ENCODE measurements at places on chromosomes 5 and 9. TPM values are rescaled to one million over a fixed set of nuclear protein-coding genes. Genes with fewer than 3 reads are reported as not detected.

The UQCRQ gene
- 528 TPM for polyA plus RNA-seq

The CFAP90 gene
- polyA plus RNA-seq = 13.0 TPM

The ATOSB gene
- polyA plus RNA-seq = 32.0 TPM

The CRB2 gene
- 0.01 TPM for polyA plus RNA-seq

GRCh38 chr5:1468247-1468612, 23.0 kb upstream of the SLC6A3 start:
- peak; percentile 46 for DNase-seq
- no peak overlapping the region for H3K4me3 ChIP-seq
- no peaks in the 10 kb centered on the region for H3K4me1 ChIP-seq
- no peaks in the 10 kb centered on the region for H3K27me3 ChIP-seq
- H3K36me3 ChIP-seq = peaks cover 23% of the 10 kb centered on the region

GRCh38 chr5:98543490-98543889, 230.0 kb upstream of the RGMB start:
- H3K4me1 ChIP-seq = no peaks in the 10 kb centered on the region
- H3K4me3 ChIP-seq = no peak overlapping the region
- DNase-seq = no peak
- H3K27me3 ChIP-seq = no peaks in the 10 kb centered on the region
- no peak overlapping the region for H3K27ac ChIP-seq

- no peak overlapping the region for H3K4me3 ChIP-seq
- H3K36me3 ChIP-seq = no peaks in the 10 kb centered on the region
- no peaks in the 10 kb centered on the region for H3K27me3 ChIP-seq
- no peak overlapping the region for H3K27ac ChIP-seq
Measured at GRCh38 chr5:74616236-74617146, 24.0 kb downstream of the ENC1 start.

GRCh38 chr5:176737746-176738636, 72.4 kb upstream of the UNC5A start:
- no peak for DNase-seq
- H3K27me3 ChIP-seq = no peaks in the 10 kb centered on the region
- H3K4me1 ChIP-seq = no peaks in the 10 kb centered on the region
- no peaks in the 10 kb centered on the region for H3K36me3 ChIP-seq
- no peak overlapping the region for H3K4me3 ChIP-seq

GRCh38 chr5:122376250-122376649, 64.2 kb downstream of the SNCAIP start:
- H3K27ac ChIP-seq = no peak overlapping the region
- no peaks in the 10 kb centered on the region for H3K36me3 ChIP-seq
- DNase-seq = no peak
- H3K4me1 ChIP-seq = peaks cover 16% of the 10 kb centered on the region
- no peak overlapping the region for H3K4me3 ChIP-seq

DNA sequence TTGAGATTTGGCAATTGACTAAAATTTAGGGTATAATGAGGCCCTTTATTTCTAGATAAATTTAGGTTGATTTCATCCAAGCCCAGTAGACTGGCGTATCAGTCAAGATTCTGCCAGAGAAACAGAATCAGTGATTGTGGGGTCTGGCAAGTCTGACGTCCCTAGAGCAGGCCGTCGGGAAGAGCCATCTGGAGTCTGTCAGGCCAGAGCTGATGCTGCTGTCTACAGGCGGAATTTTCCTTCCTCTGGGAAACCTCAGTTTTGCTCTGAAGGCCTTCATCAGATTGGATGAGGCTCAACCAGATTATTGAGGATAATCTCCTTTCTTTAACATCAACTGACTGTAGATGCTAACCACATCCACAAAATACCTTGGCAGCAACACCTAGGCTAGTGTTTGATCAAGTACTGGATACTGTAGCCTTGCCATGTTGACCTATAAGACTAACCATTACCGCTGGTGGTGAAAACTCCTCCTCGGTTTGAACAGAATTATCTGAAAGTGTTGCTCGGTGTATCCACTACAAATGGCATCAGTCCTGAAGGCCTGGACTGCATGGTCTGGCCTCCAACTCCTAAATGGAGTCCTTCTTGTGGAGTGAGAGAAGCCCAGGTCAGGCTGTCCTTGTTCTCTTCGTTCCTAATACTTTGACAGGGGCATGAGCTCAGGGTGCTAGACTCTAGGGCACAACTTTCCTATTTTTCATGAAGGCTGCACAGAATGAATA, 83.2 kb upstream of the ANKH start:
- no peaks in the 10 kb centered on the region for H3K4me1 ChIP-seq
- no peaks in the 10 kb centered on the region for H3K36me3 ChIP-seq
- H3K27me3 ChIP-seq = no peaks in the 10 kb centered on the region
- no peak for DNase-seq
- no peak overlapping the region for H3K27ac ChIP-seq
- no peak overlapping the region for H3K4me3 ChIP-seq

All from lung (tissue), 17 donors.